ELR (cell line): ENCODE measurements at places on chromosomes 12 and 14.

DNA sequence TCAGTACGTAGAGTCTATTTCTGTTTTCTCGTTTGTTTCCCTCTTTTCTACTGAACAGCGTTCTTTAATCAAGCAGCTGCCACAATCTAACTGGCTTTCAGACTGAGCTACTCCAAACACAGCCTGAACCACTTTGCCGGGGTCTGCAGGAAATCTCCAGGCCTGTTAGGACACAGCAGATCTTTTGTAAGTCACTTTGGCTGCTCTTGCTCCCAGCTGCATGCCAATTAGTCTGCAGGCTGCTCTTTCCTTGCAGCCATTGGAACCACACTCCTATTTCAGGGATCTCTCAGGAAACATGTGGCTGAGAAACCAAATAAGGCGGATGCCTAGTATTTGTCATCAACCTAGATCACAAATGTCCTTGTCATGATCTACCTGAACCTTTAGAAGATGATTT is 73.6 kb downstream of the TMTC1 start:
- DNase-seq: no peak

DNA sequence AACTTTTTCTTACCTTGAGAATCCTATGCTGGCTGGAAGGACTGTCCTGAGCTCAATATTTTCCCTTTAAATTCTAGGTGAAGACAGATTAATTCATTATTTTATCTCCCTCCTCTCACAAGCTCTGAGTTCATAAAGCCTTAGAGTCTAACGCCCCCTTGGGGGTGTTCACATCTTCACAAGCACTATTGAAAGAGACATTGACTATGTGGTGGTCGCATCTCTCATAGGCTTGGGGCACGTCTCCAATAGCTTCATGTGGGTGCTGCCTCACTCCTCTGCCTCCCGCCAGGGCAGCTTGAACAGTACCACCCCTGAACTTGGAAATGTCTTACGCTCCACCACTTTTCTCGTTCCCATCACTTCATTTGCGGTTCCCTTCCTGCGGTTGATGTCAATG is 106.2 kb downstream of the UNC79 start:
- DNase-seq: peak; percentile 41

- DNase-seq: no peak
Measured at GRCh38 chr12:47785036-47785886, 12.2 kb downstream of the SLC48A1 start.

GRCh38 chr12:45235087-45236025 is 19.5 kb downstream of the ANO6 start:
- DNase-seq: peak; percentile 64

- peak; percentile 55 for DNase-seq
Measured at GRCh38 chr12:15962760-15963159, 51.6 kb downstream of the DERA start.

GRCh38 chr14:58272588-58273372 is 25.6 kb upstream of the ARID4A start:
- peak; percentile 53 for DNase-seq

GRCh38 chr12:80821513-80822000 is 104.8 kb downstream of the MYF5 start:
- no peak for DNase-seq

GRCh38 chr14:88552876-88553275 is 1.9 kb downstream of the PTPN21 start:
- no peak for DNase-seq

- DNase-seq: no peak
Measured at GRCh38 chr12:74980510-74980909, 229.1 kb downstream of the KCNC2 start.

DNA sequence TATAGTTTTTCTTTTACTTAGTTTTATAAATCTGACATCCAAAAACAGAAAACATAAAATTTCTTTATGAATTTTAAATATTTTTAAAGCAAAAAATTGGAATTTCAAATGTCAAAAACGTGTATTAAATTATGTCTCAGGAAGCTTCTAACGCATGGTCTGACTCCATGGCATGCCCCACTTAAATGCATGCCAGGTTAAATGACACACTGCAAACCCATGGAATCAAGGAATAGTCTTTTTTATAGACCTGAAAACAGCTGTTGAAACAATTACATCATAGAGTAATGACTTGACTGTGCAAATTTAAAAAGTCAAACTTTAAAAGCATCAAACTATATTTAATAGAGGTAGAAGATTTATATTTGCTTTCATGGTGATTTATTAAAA is 96.1 kb upstream of the DACT1 start:
- DNase-seq: no peak

- no peak for DNase-seq
Measured at GRCh38 chr12:3055026-3055703, 22.0 kb upstream of the TSPAN9 start.

GRCh38 chr12:22993609-22994315 is 368.8 kb downstream of the ETNK1 start:
- DNase-seq: no peak

DNA sequence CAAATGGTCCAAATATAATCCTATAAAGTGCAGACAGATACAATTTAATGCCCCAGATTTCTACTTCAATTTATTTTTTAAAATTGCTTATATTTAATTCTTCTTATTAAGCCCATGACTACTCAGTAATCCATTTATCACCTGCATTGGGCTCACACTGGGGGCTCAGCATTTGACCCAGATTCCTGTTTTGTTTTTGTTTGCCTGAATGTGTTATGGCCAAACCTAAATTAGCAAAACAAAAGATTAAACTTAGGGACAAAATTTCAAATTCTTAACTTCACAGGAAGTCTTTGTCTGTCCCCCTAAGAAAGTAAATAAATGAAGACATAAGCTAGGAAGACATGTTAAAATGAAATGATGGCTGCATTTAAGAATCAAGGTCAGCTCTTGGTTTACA is 322.3 kb downstream of the RMST start:
- DNase-seq: no peak

GRCh38 chr14:104383088-104383995 is 196.2 kb upstream of the C14orf180 start:
- DNase-seq: no peak

DNA sequence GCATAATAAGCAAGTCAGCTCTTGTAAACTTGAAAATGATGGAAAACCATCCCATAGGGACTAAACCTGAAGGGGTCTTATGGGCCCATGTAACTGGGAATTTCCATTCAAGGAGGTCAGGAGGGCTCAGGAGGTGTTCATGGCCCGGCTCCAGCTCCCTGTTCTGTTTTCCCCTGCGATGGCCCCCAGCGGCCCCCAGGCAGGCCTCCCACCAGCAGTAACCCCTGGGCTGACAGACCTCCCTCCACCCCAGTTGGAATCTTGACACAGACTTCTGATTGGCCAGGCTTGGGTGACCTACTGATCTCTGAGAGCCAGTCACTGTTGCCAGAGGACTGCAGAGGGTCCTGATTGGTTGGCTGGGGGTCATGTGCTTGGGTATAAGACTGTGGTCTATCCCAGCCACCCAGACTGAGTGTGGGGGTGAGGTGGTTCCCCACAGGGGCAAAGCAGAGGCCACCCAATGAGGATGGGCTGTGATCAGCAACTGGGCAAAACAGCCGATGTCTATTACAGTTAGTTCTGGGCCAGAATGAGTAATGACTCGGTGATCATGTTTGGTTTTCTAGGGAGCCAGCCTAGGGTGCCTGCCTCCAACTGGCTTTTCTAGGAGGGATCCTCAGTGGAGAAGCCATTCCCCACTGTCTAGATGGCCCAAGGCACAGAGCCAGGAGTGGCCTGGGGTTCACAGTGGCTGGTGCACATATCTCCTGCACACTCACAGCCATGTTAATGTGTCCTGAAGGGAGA is 27.0 kb downstream of the RHOF start:
- no peak for DNase-seq

DNA sequence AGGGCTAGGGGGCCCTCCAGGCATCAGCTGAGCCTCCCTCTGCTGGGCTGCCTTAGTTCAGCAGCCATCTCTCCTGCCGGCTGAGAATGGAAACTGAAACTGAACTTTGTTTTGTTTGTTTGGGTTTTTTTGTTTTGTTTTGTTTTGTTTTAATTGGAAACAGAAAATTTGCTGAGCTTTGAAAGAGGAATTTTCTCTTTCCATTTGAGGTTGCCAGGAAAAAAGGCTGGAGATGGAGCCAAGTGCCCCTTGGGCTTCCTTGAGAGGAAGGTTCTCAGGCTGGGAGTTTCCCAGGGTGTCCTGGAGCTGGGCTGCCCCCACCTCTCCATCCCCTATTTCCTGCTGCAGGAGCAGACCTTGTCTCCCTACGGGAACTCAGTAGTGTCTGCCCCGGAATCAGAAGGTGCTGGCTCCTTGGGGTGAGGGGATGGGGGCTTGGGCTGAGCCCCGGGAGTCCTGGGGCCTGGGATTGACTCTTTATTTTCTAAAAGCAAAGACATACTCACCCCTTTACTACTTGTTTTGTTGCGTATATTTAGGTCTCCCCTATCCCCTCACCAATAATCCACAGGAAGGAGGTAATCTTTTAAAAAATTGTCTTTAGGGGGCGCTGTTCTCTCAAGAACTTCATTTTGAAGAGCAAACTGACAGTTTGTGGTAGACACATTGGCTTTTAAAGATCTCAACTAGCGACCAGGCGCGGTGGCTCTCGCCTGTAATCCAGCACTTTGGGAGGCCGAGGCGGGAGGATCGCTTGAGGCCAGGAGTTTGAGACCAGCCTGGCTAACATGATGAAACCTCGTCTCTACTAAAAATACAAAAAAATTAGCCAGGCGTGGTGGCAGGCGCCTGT is 21.3 kb upstream of the OASL start:
- DNase-seq: peak; percentile 84
